Lower leg skin (tissue), 4 donors: ENCODE measurements at places on chromosomes 3 and 15.

DNA sequence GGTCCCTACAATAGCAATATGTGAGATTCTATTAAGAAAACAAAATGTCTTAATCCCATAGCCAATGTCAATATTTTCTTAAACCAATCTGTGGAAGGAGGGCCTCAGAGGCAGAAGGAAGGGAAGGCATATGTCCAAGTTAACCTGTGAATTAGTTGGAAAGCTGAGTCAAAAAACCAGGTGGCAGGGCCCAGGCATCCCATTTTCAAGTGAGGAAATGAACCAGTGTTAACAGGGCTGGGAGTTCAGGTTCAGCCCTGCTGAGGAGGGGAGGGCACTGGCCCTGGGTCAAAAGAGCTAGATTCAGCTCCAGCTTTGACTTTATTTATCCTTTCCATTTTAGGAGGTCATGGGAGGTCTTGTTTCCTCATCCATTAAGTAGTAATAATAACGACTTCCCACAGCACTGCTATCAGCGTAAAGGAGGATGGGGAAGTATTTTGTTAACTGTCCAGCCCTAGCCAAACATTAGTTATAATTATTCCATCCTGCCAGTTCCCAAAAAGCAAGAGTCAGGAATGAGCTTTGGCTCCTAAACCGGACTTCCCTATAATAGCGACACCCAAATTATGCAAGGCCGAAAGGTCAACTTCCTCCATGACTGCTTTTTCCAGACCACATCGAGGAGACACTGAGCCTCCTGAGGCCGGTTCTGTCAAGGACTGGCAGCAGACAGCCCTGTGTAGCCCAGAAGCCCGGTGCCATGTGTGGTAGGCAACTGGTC lies 3.2 kb downstream of the MASP1 start:
- DNase-seq: no peak

DNA sequence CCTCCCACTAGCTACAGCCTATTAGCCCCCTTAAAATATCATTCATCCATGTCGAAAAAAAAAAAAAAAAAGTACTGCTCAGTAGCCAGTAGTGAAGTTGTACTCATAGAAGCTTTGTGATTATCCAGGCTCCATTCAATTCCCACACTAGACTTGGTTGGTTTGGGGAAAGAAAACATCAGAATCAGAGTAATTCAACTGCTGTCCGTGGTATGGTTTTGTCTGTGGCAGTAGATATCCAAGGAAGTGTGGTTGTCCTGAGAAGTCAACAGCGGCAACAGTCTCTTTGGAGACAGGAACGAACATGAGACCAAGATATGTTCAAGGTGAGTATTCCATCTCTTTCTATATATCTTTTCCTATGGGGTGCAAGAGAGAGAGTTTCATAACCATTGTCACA lies 99.2 kb downstream of the GOLIM4 start:
- DNase-seq: no peak

GRCh38 chr3:16399473-16399872 lies 114.0 kb downstream of the RFTN1 start:
- peak; percentile 83 for DNase-seq

GRCh38 chr15:67900621-67901147 lies 60.8 kb upstream of the RNU6-1 start:
- DNase-seq: no peak

DNA sequence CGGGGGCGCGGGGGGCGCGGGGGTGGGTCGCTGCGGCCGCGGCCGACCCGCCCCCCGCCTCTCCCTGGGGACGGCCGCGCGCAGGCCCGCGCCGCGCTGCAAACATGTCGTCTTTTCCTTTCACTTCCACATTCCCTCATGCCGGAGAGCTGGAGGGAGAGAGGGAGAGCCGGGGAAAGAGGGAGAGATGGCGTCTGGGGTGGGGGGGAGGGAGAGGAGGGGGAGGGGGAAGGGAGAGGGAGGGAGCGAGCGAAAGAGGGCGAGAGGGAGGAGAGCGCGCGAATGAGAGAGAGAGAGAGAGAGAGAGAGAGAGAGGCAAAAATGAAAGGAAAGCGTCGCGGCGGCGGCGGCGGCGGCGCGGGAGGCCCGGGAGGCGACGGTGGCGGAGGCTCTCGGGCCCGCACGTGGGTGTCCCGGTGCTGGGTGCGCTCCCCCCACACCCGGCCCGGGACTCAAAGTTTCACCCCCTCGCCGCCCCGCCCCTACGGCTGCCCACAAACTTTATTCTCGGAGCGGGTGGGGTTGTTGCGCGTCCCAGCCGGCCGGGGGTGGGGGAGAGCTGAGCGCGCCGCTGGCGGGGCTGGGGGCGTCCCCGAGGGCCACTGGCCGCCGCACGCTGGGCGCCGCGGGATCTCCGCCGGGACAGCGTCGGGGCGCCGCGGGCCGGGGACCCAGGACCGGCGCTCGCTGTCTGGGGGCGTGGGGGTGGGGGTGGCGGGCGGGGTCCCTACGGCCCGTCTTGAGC lies 731 bp downstream of the ZNF710 start:
- DNase-seq: no peak

DNA sequence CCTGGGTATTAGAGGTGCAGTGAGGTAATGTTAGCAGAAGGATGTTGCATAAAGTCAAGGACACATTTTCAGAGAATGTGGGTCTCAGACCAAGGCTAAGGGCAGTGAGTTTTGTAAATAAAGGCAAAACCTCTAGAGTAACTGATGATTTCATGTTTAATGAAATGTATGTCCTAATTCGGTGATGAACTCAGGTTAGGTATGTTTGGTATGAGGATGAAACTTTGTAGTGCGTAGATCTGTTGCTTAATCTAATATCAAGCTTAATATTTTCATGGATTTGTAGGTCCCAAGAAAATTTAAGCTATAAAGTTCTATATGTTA lies 3.6 kb downstream of the USP50 start:
- no peak for DNase-seq
